ENCODE measurements at places on chromosomes 3 and 15. TPM values are rescaled to one million over a fixed set of nuclear protein-coding genes. Genes with fewer than 3 reads are reported as not detected.

GRCh38 chr3:152128356-152128755 lies 140.4 kb upstream of the MBNL1 start:
- DNase-seq = no peak

DNA sequence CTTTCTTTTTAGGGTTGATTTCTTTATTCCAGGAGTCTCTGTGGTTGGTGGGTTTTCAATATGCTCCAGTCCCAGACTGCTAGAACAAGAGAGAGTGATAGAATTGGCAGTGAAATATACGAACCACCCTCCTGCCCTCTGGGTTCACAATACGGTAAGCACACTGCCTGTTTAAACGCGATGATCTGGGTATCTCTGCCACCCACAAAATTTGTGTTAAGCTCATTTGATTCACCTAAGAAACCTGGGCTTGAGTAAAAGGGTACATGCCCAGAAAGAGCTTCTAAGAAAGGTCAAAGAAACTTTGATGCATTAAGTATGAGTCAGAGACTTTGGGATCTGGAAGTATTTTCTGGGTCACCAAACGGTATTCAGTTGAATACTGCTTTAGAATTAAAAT lies 29.8 kb downstream of the OXNAD1 start:
- no peak for DNase-seq

Gene GATM
- total RNA-seq = 21.3 TPM

DNA sequence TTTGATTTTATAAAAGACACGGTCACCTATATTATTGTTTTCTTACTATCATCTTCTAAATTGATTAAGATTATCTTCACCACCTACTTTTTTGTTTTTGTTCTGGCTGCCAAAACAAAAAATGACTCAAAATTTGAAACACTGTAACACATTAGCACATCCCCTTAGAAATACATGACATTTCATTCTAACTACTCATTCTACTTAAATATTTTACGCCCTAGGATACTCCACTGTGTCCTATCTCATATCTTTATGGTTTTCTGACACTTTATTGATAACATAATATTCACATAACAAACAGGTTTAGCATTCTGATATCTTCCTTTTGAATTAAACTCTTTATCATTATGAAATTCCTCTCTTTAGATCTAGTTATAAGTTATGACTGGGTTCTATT lies 656.2 kb downstream of the GBE1 start:
- DNase-seq = no peak

GRCh38 chr15:48389691-48390143 lies 58.5 kb downstream of the DUT start:
- DNase-seq = no peak

Gene GOLGA8M
- total RNA-seq = not detected

DNA sequence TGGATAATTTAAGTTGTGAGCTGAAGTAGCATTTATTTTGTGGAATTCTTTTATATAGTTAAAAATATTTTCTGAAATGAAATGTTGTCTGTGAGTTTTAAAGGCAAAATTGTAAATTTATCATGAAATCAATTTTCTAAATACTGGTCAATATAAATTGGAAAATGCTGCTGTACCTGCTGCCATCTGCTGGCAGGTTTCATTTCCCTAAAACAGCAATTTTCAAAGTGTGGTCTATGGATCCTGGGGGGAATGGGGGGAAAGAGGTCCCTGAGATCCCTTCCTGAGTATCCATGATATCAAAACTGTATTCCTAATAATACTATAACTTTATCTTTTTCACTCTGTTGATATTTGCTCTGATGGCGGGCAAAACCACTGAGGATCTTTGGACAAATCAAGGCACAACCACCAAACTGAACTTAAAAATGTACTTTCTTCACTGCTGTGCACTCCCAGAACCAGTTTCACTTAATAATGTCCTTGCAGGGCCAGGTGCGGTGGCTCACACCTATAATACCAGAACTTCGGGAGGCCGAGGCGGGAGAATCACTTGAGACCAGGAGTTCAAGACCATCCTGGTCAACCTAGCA lies 17.2 kb upstream of the CCR4 start:
- DNase-seq = peak; percentile 40

DNA sequence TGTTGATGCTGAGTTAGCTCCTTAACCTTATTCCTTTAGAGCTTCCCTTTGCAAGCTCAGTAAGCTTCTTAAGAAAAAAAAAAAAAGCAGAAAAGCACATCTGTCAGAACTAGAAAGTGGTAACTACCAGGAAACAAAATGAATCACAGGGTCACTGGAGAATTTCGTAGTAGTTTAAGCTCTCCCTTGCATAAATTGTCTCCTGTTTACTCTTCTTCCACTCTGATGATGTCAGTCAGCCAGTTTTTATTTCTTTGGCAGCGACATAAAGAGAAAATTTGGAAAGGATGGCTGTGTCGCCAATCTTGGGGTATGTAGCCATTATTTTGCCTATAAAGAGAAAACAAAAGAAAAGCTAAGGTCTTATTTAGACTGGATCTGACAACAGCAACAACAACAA lies 3.2 kb upstream of the GABRR3 start:
- no peak for DNase-seq

DNA sequence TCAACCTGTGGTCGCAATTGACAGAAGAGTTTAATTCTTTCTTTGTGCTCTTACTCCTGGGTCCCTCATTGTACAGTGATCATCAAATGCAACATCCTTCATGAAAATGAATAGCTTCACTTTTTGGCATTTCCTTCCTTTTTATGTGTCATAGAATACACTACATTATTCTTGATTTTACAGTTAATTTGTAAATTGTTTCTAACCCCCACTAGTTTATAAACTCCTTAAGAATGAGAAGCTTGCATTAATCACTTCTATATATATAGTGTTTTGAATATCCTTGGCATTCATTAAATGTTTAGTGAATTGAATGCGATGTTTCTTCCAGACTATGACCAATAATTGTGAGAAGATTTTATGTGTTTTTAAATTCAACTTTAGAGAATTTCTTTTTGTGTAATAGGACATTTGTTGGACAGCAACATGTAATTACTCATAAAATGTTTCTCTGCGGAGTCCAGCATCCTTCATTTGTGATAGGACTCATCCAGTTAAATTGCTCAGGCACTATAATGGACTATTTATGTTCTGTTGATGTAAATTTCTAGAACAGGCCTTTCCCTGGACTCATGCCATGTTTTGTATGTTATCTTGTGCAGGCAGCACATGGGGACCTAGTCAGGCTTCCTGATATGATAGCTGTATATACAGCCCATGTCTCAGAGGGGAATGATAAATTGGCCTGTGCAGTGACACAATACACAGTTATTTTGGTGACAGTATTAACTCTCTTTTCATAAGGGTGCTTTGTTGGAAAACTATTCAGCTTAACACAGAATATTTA lies 51.3 kb downstream of the MBNL1 start:
- no peak for DNase-seq

Gene STRIT1
- total RNA-seq = not detected

- DNase-seq = no peak
Measured at GRCh38 chr3:127598841-127599570, 795 bp downstream of the MCM2 start.

DNA sequence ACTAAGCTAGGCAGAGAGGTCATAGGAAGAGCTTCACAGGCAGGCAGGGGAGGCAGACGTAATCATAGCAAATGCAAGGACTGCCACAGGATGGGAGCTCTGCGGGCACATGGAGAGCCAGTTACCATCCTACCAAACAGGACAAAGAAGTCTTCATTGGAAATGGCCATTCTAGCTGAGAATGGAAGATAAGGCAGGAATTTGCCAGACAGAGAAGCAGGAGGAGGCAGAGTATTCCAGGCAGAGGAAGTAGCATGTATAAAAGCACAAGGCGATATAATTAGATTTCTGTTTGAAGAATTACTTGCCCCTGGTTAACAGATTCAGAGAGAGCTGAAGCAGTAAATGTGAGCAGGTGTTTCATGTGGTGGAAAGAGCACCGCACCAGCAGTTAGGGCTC lies 3.5 kb upstream of the SEMA5B start:
- DNase-seq = no peak

Gene GABRR3
- not detected for total RNA-seq

GRCh38 chr3:21017115-21017852 lies 733.7 kb downstream of the ZNF385D start:
- DNase-seq = peak; percentile 3

Gene ARHGAP11A
- 51.1 TPM for total RNA-seq

- no peak for DNase-seq
Measured at GRCh38 chr3:80734920-80735319, 967.1 kb upstream of the ROBO1 start.

- DNase-seq = no peak
Measured at GRCh38 chr15:86555098-86555497, 475.4 kb downstream of the AGBL1 start.

DNA sequence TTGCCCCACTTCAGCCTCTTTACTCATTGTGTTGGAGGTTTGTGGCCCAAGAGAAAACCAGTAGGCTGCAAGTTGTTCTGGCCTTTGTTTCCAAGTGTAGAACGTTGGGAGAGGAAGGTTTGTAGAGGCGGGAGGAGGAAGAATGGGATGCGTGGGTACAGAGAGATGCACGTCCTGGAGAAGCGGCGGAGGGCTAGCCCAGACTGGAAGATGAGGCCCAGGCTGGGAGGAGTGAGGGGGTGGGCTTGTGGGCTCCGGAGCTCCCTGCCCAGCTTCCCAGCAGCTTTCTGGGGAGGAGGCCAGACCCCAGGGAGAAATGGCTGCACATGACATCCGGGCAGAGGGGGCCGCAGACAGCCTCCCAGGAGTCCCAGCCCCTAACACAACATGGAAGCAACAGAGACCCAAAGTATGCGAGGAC lies 5.3 kb downstream of the PLA2G4F start:
- no peak for DNase-seq

- DNase-seq = peak; percentile 54
Measured at GRCh38 chr3:62193586-62194345, 179.6 kb downstream of the FEZF2 start.

GRCh38 chr3:22117751-22118346 lies 366.8 kb upstream of the ZNF385D start:
- DNase-seq = peak; percentile 41

GRCh38 chr15:53843166-53843565 lies 83.7 kb upstream of the WDR72 start:
- no peak for DNase-seq

GRCh38 chr3:14565868-14566588 lies 25.9 kb upstream of the GRIP2 start:
- no peak for DNase-seq

DNA sequence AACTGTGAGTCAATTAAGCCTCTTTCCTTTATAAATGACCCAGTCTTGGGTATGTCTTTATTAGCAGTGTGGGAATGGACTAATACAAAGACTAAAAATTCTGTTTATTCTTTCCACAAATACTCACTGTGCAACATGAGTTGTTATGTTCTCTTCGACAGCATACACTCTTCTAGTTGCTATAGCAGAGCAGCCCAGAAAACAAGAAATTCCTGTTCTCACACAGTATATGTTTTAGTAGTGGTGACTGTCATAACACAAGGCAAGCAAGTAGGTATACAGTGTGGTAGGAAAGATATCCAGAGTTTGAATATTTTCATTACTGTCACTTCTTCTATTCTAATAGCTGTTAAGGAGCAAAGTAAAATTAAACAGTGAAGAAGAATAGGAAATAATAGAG lies 453.3 kb downstream of the ROBO1 start:
- no peak for DNase-seq

- no peak for DNase-seq
Measured at GRCh38 chr3:151987893-151988292, 114.5 kb downstream of the SUCNR1 start.

Gene SPSB4
- 10.7 TPM for total RNA-seq

DNA sequence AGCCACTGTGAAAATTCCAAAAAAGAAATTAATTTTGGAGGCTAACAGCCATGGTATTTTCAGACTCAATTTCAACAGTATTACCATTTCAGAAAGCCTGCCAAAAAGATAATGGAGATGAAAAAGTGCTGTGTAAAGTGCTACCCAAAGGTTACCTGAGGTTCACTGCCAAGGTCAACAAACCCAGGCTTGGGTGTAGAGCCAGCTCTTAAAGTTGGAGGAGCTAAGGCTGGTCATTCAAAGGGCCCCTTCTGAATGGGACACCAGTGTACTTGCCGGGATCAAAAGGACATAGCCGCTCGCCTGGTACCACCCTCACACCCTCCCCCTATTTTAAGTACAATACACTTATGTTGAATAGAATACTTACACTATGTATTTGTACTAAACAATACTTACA lies 64.5 kb downstream of the ETV5 start:
- DNase-seq = peak; percentile 14

- no peak for DNase-seq
Measured at GRCh38 chr15:33533197-33533596, 222.4 kb downstream of the RYR3 start.

DNA sequence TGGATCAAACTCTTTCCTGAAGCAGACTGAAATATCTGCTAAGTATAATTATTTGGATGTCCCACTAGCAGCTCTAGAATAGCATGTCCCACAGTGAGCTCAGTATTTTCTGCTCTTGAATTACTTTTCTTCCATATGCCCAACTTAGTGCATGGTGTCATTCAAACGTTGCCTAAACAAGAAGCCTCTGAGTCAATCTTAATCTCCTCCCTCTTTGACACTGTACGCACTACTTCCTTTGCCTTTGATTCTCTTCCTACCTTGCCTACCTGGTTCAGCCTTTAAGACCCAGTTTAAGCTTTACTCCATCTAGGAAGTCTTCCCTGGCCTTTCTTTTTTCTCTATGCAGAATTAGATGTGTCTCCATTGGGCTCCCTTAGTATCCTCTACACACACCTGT lies 54.5 kb downstream of the SEC22A start:
- DNase-seq = no peak

Gene SGO1
- 48.2 TPM for total RNA-seq

- DNase-seq = no peak
Measured at GRCh38 chr3:19232566-19232965, 84.3 kb downstream of the KCNH8 start.

- DNase-seq = no peak
Measured at GRCh38 chr3:28210968-28211713, 30.3 kb upstream of the CMC1 start.

- DNase-seq = no peak
Measured at GRCh38 chr15:62190274-62190673, 25.2 kb upstream of the C2CD4B start.

DNA sequence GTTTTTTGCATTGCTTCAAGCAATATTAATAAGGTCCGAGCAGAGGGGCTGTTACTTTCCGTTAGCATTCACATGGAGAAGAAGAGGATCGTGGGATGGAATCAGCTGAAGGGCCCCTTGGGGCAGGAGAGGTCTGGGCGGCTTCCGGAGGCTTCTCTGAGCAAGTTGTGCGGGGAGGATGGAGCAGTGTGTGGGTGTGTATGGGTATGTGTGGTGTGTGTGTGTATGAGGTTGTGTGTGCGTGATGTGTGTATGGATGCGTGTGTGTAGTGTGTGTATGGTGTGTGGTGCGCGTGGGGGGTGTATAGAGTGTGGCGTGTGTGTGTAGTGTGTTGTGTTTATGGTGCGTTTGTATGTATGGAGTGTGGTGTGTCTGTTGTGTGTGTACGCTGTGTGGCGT lies 25.8 kb downstream of the GABRA5 start:
- DNase-seq = no peak

- peak; percentile 26 for DNase-seq
Measured at GRCh38 chr15:29613951-29614382, 208.3 kb downstream of the TJP1 start.

Gene TRMT10C
- 85.9 TPM for total RNA-seq

DNA sequence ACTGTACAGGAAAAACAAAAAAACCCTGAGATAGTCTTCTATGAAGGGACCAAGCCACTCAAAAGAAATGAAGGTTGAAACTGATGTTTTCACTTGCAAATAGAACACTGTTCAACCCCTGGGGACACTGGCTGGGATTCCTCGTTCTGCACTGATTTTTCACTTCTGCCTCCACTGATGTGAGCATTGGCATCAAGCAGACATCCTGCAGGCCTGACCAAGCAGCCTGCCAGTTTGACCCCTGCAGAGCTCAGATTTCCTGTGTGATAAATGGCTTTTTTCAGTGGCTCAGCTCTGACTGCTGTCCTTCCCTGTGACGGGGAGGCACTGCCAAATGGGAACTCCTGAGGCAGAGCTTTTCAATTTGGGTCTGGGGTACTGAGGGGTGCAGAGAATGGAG lies 50.0 kb downstream of the RASGRP1 start:
- DNase-seq = peak; percentile 15

Measured in neural progenitor cell (in vitro differentiated cells).